ENCODE measurements at places on chromosomes 12 and 14. TPM values are rescaled to one million over a fixed set of nuclear protein-coding genes. Genes with fewer than 3 reads are reported as not detected.
A peak's percentile ranks its signal among the peaks of the same experiment; 100 is the strongest.

Gene KRT8
- total RNA-seq, result 1.1 TPM

Gene ANO4
- 0.35 TPM for total RNA-seq

- H3K4me3 ChIP-seq, result no peak overlapping the region
- H3K27me3 ChIP-seq, result no peaks in the 10 kb centered on the region
- DNase-seq, result no peak
- no peak overlapping the region for H3K27ac ChIP-seq
Observed at GRCh38 chr14:90639641-90640040, 176.6 kb downstream of the TTC7B start.

GRCh38 chr12:131808744-131809371, 19.3 kb upstream of the MMP17 start:
- H3K4me3 ChIP-seq, result no peak overlapping the region
- H3K27ac ChIP-seq, result no peak overlapping the region
- H3K36me3 ChIP-seq, result no peaks in the 10 kb centered on the region
- H3K27me3 ChIP-seq, result no peaks in the 10 kb centered on the region

DNA sequence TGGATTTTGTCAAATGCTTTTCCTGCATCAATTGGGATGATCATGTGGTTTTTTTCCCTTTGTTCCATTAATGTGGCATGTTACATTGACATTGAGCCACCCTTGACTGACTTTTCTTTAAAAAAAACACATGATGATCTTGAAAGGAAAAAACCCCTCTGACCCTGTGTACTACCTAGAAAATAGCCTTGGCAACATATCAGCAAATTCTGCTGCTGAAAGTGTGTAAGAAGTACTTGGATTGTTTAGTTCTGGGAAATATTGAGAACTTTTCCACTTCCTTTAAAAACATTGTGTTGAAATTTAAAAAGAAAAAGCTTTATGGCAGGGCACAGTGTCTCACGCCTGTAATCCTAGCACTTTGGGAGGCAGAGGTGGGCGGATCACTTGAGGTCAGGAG, 20.7 kb downstream of the ACACB start:
- no peak overlapping the region for H3K4me3 ChIP-seq
- H3K27me3 ChIP-seq, result no peaks in the 10 kb centered on the region
- H3K36me3 ChIP-seq, result no peaks in the 10 kb centered on the region
- no peak overlapping the region for H3K27ac ChIP-seq
- DNase-seq, result peak; percentile 21

DNA sequence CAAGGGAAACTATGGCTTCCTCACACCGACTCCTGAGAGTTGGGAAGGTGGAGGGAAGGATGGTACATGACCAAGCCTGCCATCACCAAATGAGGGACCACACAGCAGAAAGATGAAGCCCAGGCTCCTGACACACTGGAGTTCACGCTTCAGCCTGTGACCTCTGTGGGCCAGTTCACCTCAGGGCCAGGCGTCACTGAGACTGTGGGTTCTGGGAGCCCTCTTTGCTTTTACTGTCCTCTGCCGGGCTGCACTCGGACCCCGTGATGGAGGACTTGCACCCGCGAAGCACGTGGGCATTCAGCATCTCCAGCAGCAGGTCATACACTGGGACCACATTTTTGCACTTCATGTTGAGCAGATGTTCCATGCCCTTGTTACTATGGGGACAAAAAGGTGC, 61.2 kb downstream of the ESR2 start:
- H3K4me3 ChIP-seq, result no peak overlapping the region
- H3K4me1 ChIP-seq, result peaks cover 6% of the 10 kb centered on the region
- H3K27me3 ChIP-seq, result no peaks in the 10 kb centered on the region
- H3K36me3 ChIP-seq, result peaks cover 27% of the 10 kb centered on the region
- DNase-seq, result no peak

GRCh38 chr14:98826618-98827017, 445.4 kb downstream of the BCL11B start:
- H3K27ac ChIP-seq, result no peak overlapping the region
- H3K4me3 ChIP-seq, result no peak overlapping the region
- no peaks in the 10 kb centered on the region for H3K27me3 ChIP-seq
- DNase-seq, result peak; percentile 11
- H3K4me1 ChIP-seq, result no peaks in the 10 kb centered on the region

GRCh38 chr14:21734457-21735074, 60.9 kb upstream of the OR4E1 start:
- H3K27ac ChIP-seq, result no peak overlapping the region
- peak; percentile 19 for DNase-seq
- no peaks in the 10 kb centered on the region for H3K4me1 ChIP-seq

- H3K27ac ChIP-seq, result no peak overlapping the region
- H3K4me3 ChIP-seq, result no peak overlapping the region
- no peaks in the 10 kb centered on the region for H3K27me3 ChIP-seq
- H3K36me3 ChIP-seq, result no peaks in the 10 kb centered on the region
- no peaks in the 10 kb centered on the region for H3K4me1 ChIP-seq
Observed at GRCh38 chr14:87772854-87773253, 220.1 kb downstream of the GALC start.
